ENCODE measurements at places on chromosomes 2 and 18. TPM values are rescaled to one million over a fixed set of nuclear protein-coding genes. Genes with fewer than 3 reads are reported as not detected.

DNA sequence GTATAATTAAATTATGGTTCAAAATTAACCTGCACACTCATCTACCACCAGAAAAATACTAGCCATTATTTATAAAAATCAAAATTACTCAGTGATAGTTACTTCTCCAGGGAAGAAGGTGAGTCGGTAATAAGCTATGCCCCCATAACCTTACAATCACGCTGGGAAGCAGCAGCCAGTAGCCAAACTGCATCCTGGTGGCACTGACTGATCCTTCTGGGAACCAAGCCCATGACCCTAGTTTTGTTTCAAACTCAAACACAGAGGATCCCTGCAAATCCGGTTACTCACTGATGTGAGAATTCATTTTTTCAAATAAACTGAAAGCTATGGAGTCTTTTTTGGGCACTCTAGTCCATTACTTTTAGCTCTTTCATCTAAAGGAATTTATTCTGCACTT is 88.2 kb upstream of the VWC2L start:
- no peak overlapping the region for H3K27ac ChIP-seq
- no peak overlapping the region for H3K4me3 ChIP-seq

DNA sequence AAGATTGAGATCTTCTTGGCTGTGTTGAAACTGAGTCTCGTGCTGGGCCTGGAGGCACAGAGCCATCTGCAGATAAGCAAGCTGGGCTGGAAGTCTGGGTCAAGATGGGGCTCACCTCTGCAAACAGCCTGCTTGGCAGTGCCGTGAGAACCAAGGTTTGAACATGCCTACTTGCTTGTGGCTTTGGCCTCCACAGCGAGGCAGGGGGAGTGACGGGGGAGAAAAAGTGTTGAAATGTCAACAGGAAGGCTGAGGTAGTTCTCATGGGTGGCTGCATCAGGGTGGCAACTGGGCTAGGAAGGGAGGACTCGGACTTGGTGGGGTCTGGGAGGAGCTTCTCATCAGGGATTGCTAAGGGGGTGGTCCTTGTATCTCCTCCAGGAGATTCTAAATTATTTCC is 99.7 kb downstream of the THNSL2 start:
- H3K4me1 ChIP-seq: no peaks in the 10 kb centered on the region
- no peak overlapping the region for H3K4me3 ChIP-seq
- H3K36me3 ChIP-seq: no peaks in the 10 kb centered on the region
- H3K27ac ChIP-seq: no peak overlapping the region
- H3K27me3 ChIP-seq: no peaks in the 10 kb centered on the region

DNA sequence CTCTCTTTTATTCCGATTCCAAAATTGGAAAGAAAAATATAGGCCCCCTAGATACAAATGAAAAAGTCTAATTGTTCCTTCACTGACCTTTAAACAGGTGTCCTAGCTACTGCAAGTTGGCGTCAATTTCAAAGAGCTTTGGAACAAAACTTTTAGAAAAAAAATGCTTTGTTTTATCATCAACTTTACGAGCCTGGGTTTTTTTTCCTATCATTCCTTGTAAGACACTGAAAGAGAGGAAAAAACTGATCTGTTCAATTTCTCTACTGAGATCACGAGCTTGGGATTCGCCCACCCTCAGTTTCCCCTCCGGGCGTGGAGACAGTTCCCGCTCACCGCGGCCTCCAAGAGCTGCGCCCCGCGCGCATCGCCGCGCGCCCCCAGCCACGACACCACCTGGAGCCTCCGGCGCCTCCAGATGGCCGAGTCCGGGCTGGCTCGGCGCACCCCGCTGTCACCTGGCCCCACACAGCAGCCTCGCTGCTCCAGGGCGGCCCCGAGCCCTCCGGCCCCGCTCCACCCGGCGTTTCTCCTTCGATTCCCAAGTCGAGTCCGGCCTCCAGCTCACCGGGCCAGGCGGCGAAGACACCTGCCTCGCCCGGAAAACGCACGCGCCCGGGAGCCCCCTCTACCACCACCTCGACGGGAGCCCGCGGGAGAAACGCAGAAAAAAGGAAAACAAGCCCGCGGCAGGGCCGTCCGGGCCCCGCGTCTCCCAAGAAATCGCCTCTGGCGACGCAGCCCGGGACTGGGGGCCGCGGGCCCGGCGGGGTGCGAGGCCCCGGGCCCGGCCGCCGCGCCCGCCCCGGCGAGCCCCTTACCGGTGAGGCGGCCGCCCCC is 656 bp downstream of the TBC1D8 start:
- peaks cover 44% of the 10 kb centered on the region for H3K4me1 ChIP-seq
- H3K4me3 ChIP-seq: peak overlapping the region; percentile 75
- H3K27me3 ChIP-seq: no peaks in the 10 kb centered on the region
- DNase-seq: peak; percentile 73

- no peak overlapping the region for H3K27ac ChIP-seq
- H3K4me3 ChIP-seq: no peak overlapping the region
- H3K4me1 ChIP-seq: peaks cover 22% of the 10 kb centered on the region
- H3K36me3 ChIP-seq: no peaks in the 10 kb centered on the region
Observed at GRCh38 chr2:181464966-181465365, 7.8 kb downstream of the ITGA4 start.

- H3K27ac ChIP-seq: no peak overlapping the region
- H3K36me3 ChIP-seq: no peaks in the 10 kb centered on the region
- peak; percentile 61 for DNase-seq
Observed at GRCh38 chr18:13191779-13192178, 26.8 kb upstream of the LDLRAD4 start.

GRCh38 chr2:118847762-118848172 is 319 bp upstream of the EN1 start:
- H3K36me3 ChIP-seq: no peaks in the 10 kb centered on the region
- no peak overlapping the region for H3K27ac ChIP-seq
- peaks cover 97% of the 10 kb centered on the region for H3K27me3 ChIP-seq

GRCh38 chr2:190119257-190119656 is 56.7 kb upstream of the MSTN start:
- H3K4me3 ChIP-seq: no peak overlapping the region
- H3K4me1 ChIP-seq: no peaks in the 10 kb centered on the region
- no peaks in the 10 kb centered on the region for H3K36me3 ChIP-seq

- H3K27me3 ChIP-seq: no peaks in the 10 kb centered on the region
- H3K27ac ChIP-seq: no peak overlapping the region
- no peaks in the 10 kb centered on the region for H3K36me3 ChIP-seq
- no peak overlapping the region for H3K4me3 ChIP-seq
Observed at GRCh38 chr2:112924821-112925220, 13.9 kb downstream of the IL37 start.

GRCh38 chr2:153478289-153479261 is at the start of gene RPRM:
Gene RPRM (minus strand): TSS chr2:153478762. CDS start chr2:153478565, 197 bp downstream.
- peaks cover 43% of the 10 kb centered on the region for H3K27me3 ChIP-seq
- H3K27ac ChIP-seq: peak within 1 kb of the TSS; percentile 24
- peaks cover 26% of the 10 kb centered on the region for H3K4me1 ChIP-seq
- no peaks in the 10 kb centered on the region for H3K36me3 ChIP-seq
- peak within 1 kb of the TSS; percentile 56 for H3K4me3 ChIP-seq
- DNase-seq: peak; percentile 94

ALPP gene
- not detected for total RNA-seq

GRCh38 chr2:216493334-216493685 is 5.3 kb upstream of the RPL37A start:
- H3K27me3 ChIP-seq: no peaks in the 10 kb centered on the region
- DNase-seq: no peak
- no peak overlapping the region for H3K4me3 ChIP-seq

- H3K4me3 ChIP-seq: no peak overlapping the region
- no peaks in the 10 kb centered on the region for H3K27me3 ChIP-seq
- H3K27ac ChIP-seq: no peak overlapping the region
- H3K36me3 ChIP-seq: no peaks in the 10 kb centered on the region
- DNase-seq: no peak
Observed at GRCh38 chr2:17600556-17601204, 60.2 kb downstream of the VSNL1 start.

KCNG2 gene
- 0.92 TPM for total RNA-seq

LRPPRC gene
- 124 TPM for total RNA-seq

DNA sequence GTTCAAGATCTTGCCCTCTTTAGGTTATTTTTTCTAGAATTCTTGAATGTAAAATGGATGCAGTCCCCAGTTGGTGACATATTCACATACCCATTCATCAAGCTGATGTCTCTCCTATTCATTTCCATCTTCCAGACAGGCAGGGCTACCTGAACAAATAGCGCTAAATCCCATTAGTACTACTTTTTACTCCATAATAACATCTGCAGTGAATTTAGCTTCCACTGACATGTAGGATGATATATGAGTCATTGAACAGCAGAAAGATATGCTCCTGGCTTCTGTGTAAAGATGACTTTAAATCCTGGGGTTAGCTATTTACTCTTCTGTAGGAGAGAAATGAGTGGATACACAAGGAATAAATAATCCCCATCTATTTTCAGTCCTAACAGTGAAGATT is 194.7 kb downstream of the RND3 start:
- H3K4me3 ChIP-seq: no peak overlapping the region
- H3K27ac ChIP-seq: no peak overlapping the region
- no peaks in the 10 kb centered on the region for H3K27me3 ChIP-seq

DNA sequence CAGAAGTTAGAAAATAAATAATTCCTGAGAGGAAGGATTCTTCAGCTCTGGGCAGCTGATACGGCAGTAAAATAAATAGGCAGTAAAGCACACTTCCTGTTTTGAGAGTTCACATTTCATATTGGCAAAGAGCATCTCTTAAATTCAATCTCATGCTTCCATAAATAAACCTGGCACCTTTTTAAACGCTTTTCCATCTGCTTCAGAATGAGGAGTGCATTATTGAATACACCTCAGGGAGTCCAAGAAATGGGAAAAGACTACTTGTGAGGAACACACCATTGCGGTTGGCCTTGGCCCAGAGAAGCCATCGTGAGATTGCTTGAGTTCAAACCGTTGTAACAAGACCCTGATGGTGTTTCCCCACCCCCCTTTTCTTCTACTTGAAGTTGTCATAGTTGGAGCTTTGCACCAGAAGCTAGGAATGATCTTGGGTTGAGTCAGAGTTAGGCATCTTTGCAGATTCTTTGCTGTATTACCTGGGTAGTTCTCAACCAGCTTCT is 123.9 kb downstream of the RDH14 start:
- DNase-seq: peak; percentile 41
- no peak overlapping the region for H3K4me3 ChIP-seq
- no peaks in the 10 kb centered on the region for H3K27me3 ChIP-seq

RTP5 gene
- 0.43 TPM for total RNA-seq

SLC14A1 gene
- 3.9 TPM for total RNA-seq

- no peak overlapping the region for H3K27ac ChIP-seq
- H3K27me3 ChIP-seq: no peaks in the 10 kb centered on the region
- peak; percentile 31 for DNase-seq
- no peaks in the 10 kb centered on the region for H3K36me3 ChIP-seq
Observed at GRCh38 chr18:77373730-77374445, 124.2 kb downstream of the GALR1 start.

GRCh38 chr18:58177896-58178470 is 134.0 kb downstream of the NEDD4L start:
- H3K4me3 ChIP-seq: no peak overlapping the region
- no peaks in the 10 kb centered on the region for H3K36me3 ChIP-seq
- no peaks in the 10 kb centered on the region for H3K27me3 ChIP-seq
- H3K27ac ChIP-seq: no peak overlapping the region

DNA sequence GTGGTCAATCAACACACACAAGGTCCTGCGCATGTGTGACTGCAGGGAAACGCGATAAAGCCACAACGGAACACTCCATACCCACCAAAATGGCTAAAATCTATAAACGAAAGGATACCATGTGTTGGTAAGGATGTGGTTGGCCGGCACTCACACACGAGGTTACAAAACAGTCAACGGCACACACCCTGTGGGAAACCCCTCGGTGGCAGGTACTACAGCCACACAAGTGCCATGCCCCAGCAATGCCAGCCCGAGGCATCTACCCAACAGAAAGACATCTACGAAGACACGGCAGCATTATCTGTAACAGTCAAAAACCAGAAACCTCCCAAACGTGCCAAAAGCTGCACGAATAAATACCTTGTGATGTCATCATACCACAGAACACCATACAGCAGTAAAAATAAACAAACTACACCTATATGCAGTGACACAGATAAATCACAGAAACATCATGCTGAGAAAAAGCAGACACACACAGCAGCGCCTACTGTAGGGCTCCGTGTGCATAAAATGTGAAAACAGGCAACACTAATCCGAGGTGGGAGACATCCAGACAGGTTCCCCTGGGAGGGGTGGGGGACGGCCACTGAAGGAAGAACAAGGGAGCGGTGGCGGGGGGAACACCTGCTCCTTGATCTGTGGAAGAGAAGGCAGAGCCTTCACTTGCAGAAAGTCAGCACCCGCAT is 36.7 kb downstream of the HDAC4 start:
- H3K36me3 ChIP-seq: peaks cover 6% of the 10 kb centered on the region
- H3K27me3 ChIP-seq: no peaks in the 10 kb centered on the region
- no peak overlapping the region for H3K4me3 ChIP-seq
- DNase-seq: no peak
- H3K27ac ChIP-seq: no peak overlapping the region

GRCh38 chr2:137964066-137964858 is at the start of gene HNMT:
Gene HNMT (plus strand): TSS chr2:137964473. CDS start chr2:137964492, 19 bp downstream.
- H3K27me3 ChIP-seq: no peaks in the 10 kb centered on the region
- peaks cover 41% of the 10 kb centered on the region for H3K4me1 ChIP-seq
- peak within 1 kb of the TSS; percentile 88 for H3K27ac ChIP-seq
- peak; percentile 58 for DNase-seq
- no peaks in the 10 kb centered on the region for H3K36me3 ChIP-seq

DNA sequence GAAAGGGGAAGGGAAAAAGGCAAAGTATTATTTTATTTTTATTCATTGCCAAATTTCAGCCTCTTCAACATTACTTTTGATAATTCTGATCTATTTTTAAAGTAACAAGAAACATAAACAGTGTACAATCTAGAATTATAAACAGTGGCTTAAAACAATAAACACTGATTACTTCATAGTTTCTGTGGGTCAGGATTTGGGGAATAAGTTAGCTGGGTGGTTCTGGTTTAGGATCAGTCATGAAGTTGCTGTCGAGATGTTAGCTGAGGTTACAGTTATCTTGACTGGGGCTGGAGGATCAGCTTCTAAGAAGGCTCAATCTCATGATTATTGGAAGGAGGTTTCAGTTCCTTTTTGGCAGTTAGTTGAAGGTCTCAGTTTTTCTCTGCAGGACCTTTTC is 109.2 kb downstream of the SCN2A start:
- H3K4me1 ChIP-seq: no peaks in the 10 kb centered on the region
- H3K27me3 ChIP-seq: no peaks in the 10 kb centered on the region
- no peak overlapping the region for H3K27ac ChIP-seq
- H3K36me3 ChIP-seq: no peaks in the 10 kb centered on the region
- H3K4me3 ChIP-seq: no peak overlapping the region

PPM1G gene
- total RNA-seq: 44.2 TPM

- H3K27me3 ChIP-seq: no peaks in the 10 kb centered on the region
- no peaks in the 10 kb centered on the region for H3K36me3 ChIP-seq
- no peaks in the 10 kb centered on the region for H3K4me1 ChIP-seq
- H3K27ac ChIP-seq: no peak overlapping the region
- no peak for DNase-seq
Observed at GRCh38 chr18:71105078-71105819, 816.4 kb downstream of the SOCS6 start.

DNA sequence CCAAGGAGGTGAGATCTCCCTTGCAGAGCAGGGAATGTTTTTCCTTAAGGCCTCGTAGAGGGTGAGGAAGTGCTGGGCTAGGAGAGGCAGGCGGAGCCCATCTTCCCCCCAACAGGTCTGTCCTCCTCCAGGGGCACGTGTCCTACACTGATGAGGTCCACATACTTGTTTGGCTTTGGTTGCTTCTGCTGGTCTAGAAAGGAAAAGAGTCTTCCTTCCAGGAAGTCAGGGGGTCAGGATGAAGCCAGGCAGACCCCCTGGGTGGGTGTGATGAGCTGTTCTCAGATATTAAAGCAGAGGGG is 6.0 kb downstream of the SH3BP4 start:
- H3K27me3 ChIP-seq: no peaks in the 10 kb centered on the region
- peaks cover 23% of the 10 kb centered on the region for H3K4me1 ChIP-seq
- H3K36me3 ChIP-seq: no peaks in the 10 kb centered on the region
- no peak for DNase-seq
- no peak overlapping the region for H3K4me3 ChIP-seq

SOCS6 gene
- 29.6 TPM for total RNA-seq
